Nephron progenitor cell (in vitro differentiated cells): ENCODE measurements at places on chromosomes 4 and X.

DNA sequence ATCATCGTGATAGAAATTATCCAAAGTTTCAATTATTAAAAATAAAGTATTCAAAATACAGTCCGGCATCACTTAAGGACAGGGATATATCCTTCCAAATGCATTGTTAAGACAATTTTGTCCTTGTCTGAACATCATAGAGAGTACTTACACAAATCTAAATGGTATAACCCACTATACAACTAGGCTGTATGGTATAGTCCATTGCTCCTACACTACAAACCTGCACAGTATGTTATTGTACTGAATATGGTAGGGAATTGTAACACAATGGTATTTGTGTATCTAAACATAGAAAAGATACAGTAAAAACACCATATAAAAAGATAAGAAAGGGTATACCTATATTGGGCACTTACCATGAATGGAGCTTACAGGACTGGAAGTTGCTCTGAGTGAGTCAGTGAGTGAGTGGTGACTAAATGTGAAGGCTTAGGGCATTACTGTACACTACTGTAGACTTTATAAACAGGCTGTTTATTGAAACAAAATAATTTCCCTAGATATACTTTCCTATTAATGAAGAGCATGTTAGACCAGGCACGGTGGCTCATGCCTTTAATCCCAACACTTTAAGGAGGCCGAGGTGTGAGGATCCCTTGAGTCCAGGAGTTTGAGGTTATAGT is 44.8 kb upstream of the PTPN13 start:
- DNase-seq = no peak

DNA sequence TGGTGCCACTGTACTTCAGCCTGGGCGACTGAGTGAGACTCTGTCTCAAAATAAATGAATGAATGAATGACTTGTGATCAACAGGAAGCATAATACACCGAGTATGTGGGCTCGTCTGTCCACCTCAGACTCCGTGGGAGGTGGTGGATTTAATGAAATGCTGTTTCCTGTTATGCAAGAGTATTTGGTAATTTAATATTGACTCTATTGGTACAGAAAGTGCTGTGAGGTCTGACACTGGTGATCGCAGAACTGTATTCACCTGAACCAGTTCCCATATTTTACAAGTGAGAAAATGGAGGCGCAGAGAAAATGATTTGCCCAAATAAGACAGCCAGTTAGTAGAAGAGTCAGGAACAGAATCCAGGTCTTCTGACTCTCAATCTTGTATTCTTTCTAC is 423.3 kb downstream of the RAPGEF2 start:
- no peak for DNase-seq

DNA sequence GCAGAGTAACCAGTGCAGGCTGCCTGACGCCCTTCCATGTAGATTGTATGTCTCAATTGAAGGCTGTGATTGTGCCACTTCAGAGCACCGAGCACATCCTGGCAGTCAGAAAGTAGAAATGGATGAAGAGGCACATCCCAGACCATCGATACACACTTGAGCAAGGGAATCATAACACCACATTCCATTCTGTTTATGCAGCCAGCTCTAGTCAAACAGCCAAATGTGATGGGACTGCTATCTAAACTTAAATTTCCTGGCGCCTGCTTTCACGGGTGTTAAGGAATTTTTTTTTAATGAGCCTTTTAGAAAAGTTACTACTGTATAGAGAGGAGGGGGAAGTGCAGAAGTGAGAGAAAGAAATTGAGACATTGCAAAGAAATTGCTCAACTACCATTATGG is 84.4 kb downstream of the PPARGC1A start:
- DNase-seq = no peak

- DNase-seq = no peak
These were observed 113.5 kb downstream of the PHF8 start for GRCh38 chrX:53930515-53931380.

GRCh38 chr4:967113-968104 is 6.0 kb downstream of the DGKQ start:
- DNase-seq = peak; percentile 51

DNA sequence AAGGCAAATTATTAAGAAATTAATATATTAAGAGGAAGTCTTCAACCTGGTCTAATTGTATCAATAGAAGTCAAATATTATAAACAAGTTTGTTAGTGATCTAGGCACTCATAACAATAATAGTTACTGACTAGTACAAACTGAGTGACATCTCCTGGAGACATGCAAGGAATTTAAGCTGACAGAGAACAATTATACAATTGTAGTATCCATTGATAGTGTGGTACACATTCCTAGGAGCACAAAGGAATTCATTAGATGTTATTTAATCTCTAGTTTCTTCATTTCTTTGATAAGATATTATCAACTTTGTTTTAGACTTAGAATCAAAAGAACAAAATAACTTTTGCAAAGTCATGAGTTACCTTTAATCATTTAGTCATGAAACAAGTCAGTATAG is 1048.6 kb downstream of the PCDH7 start:
- no peak for DNase-seq

DNA sequence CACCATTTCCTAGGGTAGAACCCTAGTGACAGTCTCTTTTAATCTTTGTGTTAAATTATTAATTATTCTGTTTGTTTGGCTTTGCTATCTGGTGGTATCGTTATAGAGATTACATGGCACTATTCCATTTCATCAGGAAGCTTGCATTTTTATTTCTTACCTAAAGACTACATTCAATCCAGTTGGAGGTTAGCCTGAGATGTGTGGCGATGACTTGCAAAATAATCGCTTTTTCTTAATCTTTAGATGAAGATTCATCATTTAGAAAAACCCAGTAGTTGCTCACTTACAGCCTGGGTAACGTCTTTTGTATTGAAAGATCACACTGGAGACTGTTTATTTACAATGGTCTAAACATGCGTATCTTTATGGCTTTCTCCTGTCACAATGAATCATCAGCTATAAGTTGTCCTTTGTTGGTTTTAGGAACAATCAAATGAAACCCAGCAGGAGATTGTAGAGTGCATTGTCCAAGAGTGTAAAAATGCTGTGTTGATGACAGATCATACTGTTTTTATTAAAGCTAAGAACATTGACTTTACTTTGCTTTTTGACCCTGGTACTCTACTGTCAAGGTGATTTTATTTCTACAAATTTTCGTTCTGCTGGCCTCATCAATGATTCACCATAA is 281.7 kb upstream of the PITX2 start:
- DNase-seq = no peak

- no peak for DNase-seq
These were observed 195.2 kb upstream of the EPHA5 start for GRCh38 chr4:65865489-65865888.

GRCh38 chrX:40685362-40685918 is 38.1 kb upstream of the CXorf38 start:
- DNase-seq = no peak

GRCh38 chr4:114321366-114321765 is 277.2 kb upstream of the UGT8 start:
- no peak for DNase-seq

DNA sequence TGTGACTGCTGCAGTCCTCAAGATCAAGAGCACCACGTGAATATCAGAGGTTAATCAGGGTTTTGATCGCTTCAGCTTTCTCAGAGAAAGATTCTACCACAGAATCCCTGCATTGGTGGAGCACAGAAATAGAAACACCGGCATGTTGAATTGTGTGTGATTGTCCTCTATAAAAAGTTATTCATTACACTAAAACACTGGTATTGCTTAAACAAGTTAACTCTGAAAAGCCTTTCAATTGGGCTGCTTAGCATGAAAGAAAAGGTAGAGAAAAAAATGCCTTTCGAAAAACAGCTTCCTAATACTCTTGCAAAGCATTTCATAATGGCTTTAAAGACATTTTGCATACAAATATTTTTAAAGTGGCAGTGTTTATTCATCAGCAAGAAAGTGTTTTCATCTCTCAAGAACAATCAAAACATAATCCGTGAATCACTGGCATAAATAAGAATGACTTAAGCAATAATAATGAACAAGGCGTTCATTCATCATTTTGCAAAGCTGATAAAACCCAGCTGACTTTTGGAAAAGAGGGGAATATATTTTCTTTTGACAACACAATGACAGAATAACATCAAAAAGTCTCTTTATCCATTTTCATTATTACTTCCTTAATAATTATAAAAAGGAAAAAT is 61.1 kb downstream of the HELT start:
- DNase-seq = no peak

GRCh38 chrX:151703487-151703886 is 8.2 kb downstream of the PRRG3 start:
- DNase-seq = no peak

GRCh38 chrX:110208092-110208491 is 109.8 kb downstream of the AMMECR1 start:
- DNase-seq = no peak

DNA sequence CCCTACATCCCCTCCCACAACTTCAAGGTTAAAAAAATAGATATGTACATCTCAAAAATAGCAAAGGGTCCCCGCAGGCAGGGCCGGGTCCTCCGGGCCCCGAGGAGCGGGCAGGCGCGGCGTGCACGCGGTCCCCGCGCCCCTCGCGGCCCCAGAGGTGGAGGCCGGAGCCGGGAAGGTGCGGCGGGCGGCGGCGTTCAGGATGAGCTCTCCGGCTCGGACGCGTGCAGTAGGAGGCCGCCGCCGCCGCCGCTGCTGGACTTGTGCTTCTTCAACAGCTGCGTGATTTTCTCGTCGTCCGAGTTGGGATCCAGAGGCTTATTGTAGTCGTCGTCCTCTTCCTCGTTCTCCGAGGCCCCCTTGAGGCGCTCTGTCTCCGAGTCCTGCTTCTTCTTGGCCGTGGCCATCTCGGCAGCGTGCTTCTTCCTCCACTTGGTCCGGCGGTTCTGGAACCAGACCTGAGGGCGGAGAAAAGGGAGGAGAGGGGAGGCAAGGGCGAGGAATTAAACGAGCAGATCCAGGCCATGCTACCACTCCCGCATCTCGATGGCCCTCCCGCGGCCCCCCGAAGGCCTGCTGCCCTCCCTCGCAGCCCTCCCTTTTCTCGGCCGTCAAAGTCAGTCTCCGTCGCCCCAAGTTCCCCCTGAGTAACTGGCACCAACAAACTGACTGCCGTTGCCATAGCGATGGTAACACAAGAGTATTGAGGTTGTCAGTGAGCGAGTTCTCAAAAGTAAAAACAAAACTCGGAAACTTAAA is 5.8 kb downstream of the NKX6-1 start:
- peak; percentile 74 for DNase-seq

GRCh38 chrX:8668813-8669212 is 63.1 kb downstream of the ANOS1 start:
- peak; percentile 24 for DNase-seq

DNA sequence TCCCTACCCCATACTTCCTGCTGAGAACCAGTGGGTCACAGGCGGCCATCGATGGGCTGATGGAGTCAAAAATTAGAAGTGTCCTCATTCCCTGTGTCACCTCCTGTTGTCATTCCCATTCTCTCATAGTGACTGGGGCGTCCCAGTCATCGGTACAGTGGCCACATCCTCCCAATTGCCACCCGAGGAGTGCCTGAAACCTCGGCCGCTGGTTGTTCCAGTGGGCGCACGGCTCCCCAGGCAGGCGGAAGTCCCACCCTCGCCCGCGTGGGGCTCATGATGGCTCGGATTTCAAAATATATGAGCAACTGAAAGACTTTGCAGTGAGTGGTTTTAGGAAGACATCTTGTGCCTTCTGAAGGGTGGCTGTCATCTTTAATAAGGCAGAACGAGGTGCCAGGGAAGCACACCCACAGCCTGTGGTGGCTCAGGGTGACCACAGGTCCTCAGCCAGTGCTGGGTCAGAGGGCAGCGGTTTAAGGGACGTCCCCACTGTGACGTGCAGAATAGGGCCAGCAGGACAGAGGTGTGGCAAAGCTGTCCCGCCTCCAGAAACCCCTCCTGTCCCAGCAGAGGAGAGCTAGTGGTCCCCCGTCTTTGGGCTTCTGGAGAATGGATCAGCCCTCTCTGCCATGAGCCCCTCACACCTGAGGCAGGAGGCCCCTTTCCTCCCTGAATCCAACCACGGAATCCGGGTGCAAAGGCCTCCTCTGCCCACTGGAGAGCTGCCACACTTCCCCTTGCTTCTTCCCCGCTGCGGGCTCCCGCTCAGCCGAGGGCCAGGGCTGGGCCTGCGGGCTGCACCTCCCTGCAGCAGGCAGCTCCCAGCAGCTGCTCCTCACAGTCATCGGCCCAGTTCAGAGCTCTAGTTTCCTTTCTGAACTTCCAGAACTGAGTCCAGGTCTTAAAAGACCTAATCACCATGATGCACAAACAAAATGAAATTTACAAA is 90.4 kb downstream of the ABLIM2 start:
- no peak for DNase-seq

DNA sequence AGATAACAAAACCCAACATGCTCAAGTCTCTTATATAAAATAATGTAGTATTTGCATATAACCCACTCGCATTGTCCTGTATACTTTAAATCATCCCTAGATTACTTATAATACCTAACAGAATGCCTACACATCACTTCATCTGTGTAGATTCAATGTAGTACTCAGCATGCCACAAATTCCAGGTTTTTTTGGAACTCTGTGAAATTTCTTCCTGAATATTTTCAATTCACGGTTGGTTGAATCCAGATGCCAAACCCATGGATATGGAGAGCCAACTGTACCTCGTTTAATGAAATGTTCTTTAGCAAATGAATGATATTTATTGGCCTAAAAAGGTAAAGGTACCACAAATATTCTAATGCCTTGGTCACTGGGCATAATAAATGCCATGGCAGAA is 24.8 kb downstream of the CCNI start:
- no peak for DNase-seq

DNA sequence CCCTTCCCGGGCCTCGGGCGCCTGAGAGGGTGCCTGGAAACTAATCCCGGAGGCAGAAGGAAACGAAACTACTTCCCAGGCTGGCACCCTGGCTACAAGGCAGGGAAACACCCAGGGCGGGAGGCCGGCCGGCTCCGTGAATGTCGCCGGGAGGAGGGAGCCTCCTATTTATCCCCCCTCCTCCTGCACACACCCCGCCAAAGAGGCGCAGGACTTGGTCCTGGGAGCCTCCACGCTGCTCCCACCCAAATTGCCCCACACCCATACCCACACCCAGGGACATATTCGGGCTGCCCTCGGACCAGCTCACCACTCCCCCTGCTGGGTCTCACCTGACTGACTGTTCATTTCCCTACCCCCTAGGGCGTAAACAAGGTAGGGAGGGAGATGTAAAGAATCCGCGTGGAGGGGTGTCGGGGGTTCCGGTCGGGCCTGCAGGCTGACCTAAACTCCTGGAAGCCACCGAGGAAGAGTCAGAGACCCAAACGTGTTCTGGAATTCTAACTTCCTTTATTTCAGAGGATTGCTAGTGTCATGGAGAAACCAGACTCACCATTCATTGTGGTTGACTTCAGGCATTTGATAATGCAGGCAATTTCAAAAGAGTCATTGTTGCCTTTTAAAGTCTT is at the start of gene BTC:
TSS of gene BTC (minus strand) at position 142 of the 629 bp plus-strand sequence. CDS start 198 bp downstream, outside the sequence.
- peak; percentile 29 for DNase-seq
